ENCODE measurements at places on chromosomes 3 and 15. TPM values are rescaled to one million over a fixed set of nuclear protein-coding genes. Genes with fewer than 3 reads are reported as not detected.

- DNase-seq = no peak
Measured at GRCh38 chr15:34837246-34838016, 42.1 kb upstream of the ACTC1 start.

DNA sequence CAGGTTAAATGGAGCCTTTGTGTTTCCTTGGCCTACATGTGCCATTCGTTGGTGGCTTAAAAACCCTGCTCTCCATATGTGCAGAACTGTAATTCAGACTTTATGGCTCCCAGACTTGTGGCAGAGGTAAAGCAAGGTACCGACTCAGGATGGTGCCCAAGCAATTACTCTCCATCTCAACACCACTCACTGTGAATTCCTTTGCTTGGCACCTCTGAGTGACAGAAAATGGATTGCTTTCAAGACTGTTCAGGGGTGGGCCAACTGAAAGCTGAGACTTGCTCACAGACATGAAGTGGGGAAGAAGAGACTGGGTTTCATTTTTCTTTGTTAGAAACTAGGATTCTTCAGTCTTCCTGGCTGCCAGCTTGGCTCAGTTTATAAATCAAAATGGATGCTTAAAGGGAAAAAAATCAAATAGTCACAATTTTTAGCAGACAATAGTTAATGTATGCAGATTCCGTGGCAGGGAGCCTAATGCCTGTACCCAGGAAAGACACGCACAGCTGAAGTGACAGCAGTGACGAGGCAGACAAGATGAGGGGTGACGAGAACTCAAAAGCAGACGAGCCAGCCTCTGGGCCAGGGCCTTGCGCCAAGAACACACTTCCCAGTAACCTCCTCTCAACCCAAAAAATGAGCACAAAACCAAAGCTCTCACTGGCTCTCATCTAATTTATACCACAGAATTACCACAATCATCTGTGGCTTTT is 207.9 kb upstream of the SLC2A2 start:
- no peak for DNase-seq

DNA sequence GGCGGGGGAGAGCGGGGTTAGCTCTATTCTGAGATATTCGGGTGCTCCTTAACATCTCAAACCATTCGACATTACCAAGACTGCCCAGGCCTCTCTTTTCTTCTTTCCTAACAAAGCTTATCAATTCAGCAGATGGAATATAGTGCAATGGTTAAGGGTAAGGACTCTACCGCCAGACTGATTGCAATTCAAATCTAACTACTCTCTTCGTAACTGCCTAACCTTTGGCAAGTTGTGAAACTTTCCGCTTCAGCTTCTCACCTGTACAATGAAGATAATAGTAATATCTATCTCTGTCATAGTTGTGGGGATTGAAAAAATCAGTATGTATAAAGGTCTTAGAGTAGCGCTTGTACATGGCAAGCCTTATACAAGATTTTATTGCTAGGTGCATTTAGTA is 972 bp downstream of the UBA5 start:
- DNase-seq = no peak

DNA sequence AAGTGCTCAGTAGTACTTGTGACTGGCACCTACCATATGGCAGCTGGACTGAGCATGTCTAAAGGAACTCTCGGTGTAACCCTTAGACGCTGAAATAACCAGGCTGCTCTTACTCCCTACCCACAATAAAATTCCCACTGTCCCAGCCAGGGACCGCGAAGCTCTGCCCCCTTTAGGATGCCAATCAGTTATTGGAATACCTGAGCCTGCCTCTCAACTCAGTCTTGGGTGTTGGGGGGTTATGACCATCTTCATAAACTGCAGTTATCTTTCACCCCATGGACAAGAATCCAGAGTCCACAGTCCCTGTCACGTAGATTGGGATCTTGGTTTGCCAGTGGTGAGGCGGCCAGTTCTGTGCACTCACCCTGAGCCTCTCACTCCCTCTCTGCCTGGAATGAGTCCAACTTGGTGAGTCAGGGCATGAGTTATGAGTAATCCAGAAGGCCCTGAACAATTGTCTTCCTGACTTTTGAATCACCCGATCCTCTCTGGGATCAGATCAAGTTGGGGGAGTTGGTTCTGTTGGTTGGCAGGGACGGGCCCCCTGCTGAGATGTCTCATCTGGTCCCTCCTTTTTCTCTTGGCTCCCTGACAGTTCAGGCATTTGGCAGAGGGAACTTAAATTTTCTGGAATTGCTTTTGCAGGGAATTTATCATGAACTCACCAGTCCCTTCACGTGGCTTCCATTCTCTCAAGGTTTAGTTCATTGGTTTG is 120.1 kb upstream of the UBE2E1 start:
- peak; percentile 43 for DNase-seq

- DNase-seq = no peak
Measured at GRCh38 chr15:34217587-34218225, 7.1 kb upstream of the EMC4 start.

- DNase-seq = no peak
Measured at GRCh38 chr3:71055257-71056001, 528.1 kb downstream of the FOXP1 start.

DNA sequence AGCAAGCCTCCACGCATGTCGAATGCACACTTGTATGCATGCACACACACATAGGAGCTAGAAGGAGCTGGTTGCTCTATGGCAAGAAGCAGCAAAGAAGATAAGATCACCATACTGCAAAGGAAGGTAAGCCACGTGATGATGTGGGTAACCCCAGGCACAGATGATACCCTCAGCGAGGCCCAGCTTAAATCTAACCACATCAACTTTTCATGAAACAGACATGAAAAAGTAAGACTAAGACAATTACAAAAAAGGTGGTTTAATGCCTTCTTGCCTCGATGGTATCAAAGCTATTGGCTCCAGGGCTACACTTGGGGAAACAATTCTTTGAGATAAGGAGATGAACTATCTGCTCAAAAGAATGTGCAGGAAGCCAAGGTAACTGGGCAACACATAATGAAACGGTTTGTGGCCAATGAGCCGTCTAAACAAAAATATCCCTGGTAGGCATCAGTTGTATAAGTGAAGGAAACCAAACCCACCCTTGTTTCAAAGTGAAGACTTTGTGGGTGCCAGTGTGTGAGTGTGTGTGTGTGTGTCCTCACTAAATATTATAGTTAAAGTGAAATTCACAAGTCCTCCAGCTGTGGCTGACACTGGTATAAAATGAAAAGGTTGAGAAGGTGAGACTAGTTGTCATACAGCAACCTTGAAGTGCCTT is 365.7 kb upstream of the ICE2 start:
- no peak for DNase-seq

DNA sequence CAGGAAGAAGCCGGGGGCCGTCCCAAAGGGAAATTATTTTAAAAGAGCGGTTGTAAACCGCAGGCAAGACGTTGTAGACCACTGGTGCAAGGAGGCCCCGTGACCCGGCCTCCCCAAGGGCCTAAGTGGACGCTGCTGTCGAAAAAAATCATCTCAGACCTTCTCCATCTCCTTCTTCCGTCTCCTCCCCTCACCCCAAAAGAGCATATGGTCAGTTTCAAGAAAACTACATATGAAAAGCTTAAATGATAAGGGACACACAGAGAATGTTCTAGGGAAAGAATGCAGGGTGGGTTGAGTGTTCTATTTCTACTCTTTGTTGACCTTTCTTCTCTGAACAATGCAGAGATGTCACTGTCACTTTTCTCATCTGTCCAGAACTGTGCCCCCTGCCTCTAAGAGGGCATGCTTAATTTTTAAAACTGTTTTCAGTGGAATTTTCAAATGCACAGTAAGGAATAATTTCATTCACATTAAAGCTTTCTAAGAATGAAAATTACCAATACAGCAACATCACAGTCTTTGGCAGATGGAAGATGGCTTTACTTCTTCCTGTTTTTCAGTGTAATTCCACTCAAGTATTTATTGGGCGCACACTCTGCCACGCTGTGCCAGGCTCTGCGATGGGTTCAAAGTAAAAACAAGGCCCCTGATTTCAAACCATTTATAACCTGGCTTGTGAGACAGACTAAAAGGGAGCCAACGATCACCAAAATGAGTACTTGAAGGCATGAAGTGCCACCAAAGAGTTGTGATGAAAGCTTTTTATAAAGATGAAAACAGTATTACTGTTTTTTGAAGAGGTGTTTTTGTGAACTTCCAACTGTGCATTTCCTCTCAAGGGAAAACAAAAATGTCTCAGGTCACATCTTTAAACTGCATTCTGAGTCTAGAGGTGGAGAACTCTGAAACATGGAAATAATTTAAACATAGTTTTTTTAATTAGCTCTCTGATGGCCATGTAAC is 891 bp upstream of the TOP2B start:
- DNase-seq = no peak

GRCh38 chr3:161540594-161540993 is 44.0 kb downstream of the OTOL1 start:
- no peak for DNase-seq

- no peak for DNase-seq
Measured at GRCh38 chr15:61049934-61050333, 179.2 kb downstream of the RORA start.

DNA sequence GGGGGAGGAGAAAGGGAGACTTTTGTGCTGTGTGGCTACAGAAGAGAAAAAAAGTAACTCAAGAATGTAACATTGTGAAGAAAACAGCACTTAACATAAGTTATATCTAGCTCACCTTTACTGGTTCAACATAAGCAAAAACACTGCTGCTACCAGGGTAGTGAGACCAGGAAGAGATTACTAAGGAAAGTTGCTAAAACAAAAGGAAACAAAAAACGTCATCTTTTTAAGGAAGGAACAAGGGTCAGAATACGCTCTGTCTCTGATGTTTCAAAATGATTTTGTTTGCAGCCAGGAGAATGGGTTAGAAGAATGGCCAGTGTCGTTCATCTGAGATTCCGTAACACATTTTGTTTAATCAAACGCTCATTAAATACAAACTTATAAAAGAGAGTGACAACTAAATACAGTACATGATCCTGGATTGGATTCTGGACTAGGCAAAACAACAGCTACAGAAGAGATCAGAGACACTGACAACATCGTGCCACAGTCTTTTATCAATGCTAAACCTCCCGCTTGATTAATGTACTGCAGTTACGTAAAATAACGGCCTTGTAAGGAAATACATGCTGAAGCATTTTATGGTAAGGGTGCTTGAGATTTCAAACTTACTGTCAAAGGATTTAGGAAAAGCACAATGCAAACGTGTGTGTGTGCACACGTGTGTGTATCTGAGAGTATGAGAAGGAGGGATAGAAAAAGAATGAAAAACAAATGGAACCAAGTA is 67.7 kb downstream of the FOXP1 start:
- no peak for DNase-seq

GRCh38 chr15:22887157-22887951 is 48.9 kb downstream of the NIPA2 start:
- no peak for DNase-seq

- no peak for DNase-seq
Measured at GRCh38 chr15:55681631-55682030, 61.3 kb downstream of the PRTG start.

GRCh38 chr3:156300929-156301840 is 180.8 kb downstream of the KCNAB1 start:
- DNase-seq = no peak

- no peak for DNase-seq
Measured at GRCh38 chr15:77640615-77641014, 7.9 kb upstream of the LINGO1 start.

The AADAC gene
- 0.25 TPM for polyA plus RNA-seq

The SH3GL3 gene
- polyA plus RNA-seq = 6.5 TPM

The KLHL40 gene
- polyA plus RNA-seq = 162 TPM

The ADPRH gene
- 9.3 TPM for polyA plus RNA-seq

The PYGO1 gene
- 8.4 TPM for polyA plus RNA-seq

The REC114 gene
- polyA plus RNA-seq = not detected

The ATP13A4 gene
- 0.48 TPM for polyA plus RNA-seq

The CTXND1 gene
- polyA plus RNA-seq = 0.90 TPM

The SAMD7 gene
- polyA plus RNA-seq = not detected

The ROPN1 gene
- 0.09 TPM for polyA plus RNA-seq
